ENCODE measurements at places on chromosomes 12 and 14.

- DNase-seq: no peak
These were observed 29.4 kb downstream of the ANO4 start for GRCh38 chr12:100823963-100824362.

DNA sequence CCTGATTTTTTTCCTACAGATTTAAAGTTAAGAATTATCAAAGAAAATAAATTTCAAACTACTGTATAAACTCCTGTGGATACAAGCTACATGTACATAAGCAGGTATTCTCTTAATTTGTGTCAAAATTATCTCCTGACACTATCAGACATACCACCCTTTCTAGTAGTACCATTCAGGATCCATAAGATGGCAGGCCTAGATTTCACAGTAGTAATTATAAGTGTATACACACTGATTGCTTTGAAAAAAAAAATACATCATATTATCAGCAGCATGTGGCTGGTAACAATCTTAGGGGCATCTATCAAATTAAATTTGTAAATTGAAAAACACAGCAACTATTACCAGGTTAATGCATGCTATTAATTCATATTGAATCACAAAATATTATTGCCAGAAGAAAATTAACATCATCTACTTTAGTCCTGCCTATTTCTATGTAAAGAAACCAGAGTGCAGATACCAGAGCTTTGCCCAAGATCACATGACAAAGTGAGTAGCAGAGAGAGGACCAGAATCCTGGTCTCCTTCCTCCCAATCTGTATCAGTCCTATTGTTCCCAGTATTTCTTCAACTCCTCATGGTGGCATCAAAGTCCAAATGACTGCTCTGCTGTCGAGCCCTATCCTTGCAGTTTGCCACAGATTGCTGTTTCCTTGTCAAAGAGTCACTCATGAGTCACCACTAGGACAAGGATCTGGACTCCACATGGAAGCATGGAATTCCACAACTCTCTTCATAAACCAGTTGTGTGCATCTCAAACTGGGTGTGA is 27.7 kb upstream of the CALM1 start:
- DNase-seq: no peak

DNA sequence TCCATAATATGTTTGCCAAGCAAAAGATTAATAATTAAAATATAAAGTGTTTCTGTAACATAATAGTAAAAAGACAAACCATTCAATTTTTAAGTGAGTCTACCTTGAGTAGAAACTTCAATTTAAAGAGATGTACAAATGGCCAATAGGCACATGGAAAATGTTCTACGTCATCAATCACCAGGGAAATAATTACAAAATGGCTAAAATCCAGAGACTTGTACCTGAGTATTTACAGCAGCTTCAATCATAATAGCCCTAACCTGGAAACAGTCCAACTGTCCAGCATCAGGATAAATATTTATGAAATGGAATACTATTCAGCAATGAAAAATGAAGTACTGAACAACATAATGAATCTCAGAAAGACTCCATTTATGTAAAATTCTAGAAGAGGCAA is 95.5 kb upstream of the FAR2 start:
- DNase-seq: no peak

- DNase-seq: no peak
These were observed 264.4 kb downstream of the FOXG1 start for GRCh38 chr14:29030970-29031369.

DNA sequence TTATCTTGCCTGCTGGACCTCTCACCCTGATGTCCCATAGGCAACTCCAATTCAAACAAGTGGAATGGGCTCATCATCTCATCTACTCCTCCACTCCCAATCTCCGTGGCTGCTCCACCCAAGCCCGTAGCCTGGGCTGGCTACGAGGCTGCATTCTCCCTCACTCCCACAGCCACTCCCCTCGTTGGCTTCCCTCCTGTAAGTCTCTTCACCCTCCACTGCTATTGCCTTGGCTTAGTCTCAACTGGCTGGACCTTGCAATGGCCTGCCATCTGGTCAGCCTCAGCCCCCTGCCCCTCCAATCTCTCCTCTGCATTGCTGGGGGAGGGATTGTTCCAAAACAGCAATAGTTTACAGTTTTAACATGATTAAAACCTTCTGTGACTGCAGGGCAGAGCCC is 44.4 kb upstream of the PELI2 start:
- no peak for DNase-seq

DNA sequence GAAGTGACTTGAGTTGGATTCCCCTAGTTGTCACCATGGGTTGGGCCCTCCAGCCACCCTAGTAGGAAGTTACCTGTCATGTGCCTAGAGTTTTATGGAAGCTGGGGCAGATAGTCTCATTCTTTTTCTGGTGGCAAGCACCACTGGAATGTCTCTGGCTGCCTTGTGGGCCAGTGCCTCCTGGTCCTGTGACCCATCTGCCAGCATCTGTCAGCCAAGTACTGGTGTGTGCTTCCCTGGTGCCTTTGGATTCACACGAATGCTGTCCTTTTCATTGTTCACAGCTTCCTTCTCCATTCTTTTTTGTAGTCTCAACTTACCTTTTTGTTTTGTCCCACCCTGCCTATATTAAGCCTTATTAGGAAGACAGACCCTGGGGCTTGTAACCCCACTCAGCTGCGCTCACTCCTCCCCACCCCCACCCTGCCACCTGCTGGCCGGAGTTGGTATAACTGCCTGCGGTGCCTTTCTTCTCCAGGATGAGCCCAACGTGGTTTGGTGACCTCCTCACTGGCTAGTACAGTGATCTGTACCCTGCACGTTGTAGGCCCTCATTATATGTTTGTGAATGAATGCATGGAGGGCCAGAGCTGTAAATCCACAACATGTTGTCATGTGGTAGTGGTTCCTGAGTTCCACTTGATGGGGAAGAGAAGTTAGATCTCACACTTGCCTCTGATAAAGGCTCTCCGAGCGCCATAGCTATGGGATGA is 125.7 kb downstream of the TSPAN9 start:
- peak; percentile 22 for DNase-seq

DNA sequence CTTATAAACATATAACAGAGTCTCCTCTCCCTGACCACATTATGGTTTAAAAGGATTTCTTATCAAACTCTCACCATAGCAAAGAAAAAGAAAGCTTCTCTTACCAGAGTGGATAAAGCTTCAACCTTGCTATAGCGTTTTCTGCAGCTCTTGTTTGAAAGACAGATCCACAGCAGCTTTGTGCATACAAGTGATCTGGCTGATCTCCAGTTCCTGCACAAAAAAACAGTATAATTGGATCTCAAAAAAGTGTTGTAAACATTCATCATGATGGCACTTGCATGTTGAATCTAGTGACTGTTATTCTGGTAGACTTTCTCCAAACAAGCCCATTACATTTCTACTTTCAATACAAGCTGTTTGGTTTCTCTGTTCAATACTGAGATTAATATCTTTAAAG is 178.9 kb upstream of the MGAT4C start:
- no peak for DNase-seq

DNA sequence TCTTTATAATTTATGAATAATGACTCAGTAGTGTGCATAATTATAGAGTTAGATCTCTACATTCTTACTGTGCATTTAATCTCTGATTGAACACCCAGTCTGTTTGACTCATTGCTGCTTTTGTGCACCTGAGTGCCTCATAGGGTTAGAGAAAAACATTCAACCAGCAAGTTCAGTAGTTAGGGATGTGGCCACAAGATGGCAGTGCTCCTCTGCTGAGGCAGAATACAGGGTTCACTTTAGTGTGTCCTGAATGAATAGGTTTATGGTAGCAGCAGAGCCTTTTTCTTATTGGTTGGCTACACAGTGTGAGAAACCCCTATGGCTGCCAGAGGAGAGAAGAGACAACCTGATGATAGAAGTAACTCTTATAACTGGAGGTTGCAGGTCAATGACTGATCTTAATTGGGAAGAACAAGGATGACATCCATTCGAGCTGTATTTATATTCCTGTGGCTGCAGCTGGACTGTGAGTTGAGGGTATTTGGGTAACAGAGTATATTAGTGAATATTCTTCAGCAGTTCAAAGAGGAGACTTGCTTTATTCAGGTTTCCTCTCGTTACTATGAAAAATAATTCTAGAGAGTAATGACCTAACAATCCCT is 194.9 kb upstream of the OR4E1 start:
- DNase-seq: peak; percentile 31

GRCh38 chr12:47268501-47269454 is 189.0 kb upstream of the AMIGO2 start:
- no peak for DNase-seq

GRCh38 chr12:116538682-116539305 is 20.4 kb upstream of the MAP1LC3B2 start:
- no peak for DNase-seq

DNA sequence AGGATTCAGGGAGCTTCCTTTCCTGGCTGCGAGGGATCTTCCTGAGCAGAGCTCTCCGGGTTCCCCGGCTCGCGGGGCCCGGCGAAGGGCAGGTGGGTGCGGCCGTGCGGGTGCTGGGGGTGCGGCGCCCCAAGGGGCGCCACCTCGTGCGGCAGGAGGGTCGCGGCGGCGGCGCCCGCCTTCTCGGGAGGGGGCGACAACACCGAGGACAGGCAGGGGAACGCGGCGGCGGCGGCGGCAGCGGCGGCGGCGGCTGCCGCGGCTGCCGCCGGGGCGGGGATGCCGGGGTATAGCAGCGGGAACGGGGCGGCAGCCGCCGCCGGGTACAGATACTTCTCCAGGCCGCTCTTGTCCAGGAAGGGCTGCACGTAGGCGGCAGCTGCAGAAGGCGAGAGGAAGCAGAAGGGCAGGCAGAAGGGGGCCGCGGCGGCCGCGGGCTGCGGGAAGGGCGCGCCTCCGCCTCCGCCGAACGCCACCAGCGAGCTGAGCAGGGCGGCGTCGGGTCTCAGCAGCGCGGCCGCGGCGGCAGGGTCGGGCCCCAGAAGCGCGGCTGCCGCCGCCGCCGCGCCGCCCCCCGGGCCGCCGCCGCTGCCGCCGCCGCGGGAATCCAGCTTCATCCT is 2.7 kb downstream of the BHLHE41 start:
- DNase-seq: peak; percentile 10

GRCh38 chr12:128976120-128976738 is 123.0 kb downstream of the GLT1D1 start:
- no peak for DNase-seq

DNA sequence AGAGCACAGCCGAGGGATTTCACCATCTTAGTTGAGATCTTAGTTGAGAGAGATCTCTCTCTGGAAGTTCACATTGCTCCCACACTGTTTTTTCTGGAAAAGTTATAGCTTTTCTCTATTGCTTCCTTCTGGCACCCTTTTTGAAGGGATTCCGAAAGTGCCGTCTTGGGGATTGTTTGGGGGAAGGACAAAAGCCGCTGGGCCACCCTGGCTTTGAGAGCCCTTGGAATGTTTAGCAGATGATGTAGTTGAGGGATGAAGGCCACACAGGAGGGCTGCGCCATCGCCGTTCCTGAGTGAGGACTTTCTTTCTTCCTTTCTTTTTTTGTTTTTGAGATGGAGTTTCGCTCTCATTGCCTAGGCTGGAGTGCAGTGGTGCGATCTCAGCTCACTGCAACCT is 17.7 kb downstream of the PLEKHG3 start:
- DNase-seq: no peak

DNA sequence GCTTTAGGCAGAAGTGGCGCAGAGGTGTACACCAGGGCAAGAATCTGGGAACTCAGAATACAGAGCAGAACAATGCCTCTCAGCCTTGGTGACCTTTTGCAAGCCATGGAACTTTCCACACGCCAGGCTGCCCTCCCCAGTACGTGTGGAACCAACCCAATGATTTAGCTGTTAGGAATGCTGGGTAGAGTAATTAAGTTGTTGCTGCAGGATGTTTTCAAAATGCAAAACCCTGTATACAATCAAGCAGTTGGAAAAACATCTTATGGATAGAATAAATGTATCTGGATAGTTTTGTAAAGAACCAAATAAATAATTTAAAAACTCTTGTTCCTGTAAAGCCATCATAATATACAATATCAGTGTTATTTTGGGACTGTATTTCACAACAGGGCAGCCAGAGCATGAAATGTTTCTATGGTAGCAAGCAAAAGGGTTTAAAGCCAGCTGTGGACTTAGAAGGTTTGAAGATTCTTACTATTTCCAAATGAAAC is 19.4 kb downstream of the PPP1R36 start:
- DNase-seq: no peak

GRCh38 chr14:73463411-73463810 is 5.1 kb upstream of the NUMB start:
- no peak for DNase-seq

DNA sequence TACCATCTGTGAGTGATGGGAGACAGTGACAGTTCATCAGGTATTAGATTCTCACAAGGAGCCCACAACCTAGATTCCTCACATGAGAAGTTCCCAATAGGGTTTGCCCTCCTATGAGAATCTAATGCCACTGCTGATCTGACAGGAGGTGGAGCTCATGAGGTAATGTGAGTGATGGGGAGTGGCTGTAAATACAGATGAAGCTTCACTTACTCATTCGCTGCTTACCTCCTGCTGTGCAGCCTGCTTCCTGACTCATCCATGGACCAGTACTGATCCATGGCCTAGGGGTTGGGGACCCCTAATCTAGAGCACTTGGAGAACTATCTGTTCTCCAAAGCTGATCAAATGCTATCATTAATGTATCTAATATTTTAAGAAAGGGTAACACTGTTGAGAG is 17.7 kb downstream of the CLEC2D start:
- no peak for DNase-seq

- peak; percentile 3 for DNase-seq
These were observed 100.8 kb downstream of the CCER1 start for GRCh38 chr12:90854136-90854689.

DNA sequence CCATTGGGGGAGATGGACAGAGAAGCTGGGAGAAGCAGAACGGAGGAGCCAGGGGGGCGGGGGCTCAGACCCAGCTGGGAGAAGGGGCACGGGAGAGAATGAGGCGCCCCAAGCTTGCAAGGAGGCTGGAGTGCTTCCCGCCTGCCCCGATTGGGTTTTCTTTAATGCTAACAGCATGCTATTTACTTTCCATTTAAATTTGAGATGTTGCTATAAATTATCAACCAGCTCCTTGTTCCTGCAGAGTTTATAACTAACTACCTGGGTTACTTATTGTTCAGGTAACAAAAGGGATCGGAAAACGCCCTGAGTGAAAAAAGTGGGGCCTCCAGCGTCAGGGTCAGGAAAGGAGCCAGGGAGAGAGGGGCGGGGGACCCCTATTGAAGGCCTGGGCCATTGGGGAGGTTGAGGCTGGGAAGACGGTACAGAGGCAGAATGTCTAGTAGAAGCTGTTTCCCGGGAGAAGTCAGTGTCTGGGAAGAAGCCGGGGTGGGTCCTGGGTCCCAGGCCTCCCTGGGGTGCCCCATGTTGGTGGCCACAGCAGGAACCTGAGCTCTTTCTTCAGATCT is 2.5 kb downstream of the HNF1A start:
- DNase-seq: no peak

DNA sequence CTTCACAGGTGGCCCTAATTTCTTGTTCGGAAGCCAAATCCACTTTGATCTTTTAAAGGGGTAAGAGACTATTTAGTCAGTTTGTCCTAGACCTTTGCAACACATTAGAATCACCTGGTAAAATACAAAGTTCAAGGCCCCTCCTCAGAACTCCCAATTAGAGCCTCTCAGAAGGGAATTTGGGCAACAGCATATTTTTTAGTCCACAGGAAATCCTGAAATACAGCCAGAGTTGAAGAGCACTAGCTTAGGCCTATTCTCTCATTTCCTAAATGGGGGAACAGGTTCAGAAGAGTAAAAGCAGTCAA is 151.3 kb upstream of the FSCB start:
- no peak for DNase-seq

GRCh38 chr12:68499616-68500015 is 111.1 kb upstream of the RAP1B start:
- no peak for DNase-seq

- no peak for DNase-seq
These were observed 147.4 kb downstream of the C12orf75 start for GRCh38 chr12:105477873-105478272.

Data from DMS 273 treated with DMSO at 0.1 percent for 48 hours (cell line).